ENCODE measurements at places on chromosomes 12 and 14.
A peak's percentile ranks its signal among the peaks of the same experiment; 100 is the strongest.

DNA sequence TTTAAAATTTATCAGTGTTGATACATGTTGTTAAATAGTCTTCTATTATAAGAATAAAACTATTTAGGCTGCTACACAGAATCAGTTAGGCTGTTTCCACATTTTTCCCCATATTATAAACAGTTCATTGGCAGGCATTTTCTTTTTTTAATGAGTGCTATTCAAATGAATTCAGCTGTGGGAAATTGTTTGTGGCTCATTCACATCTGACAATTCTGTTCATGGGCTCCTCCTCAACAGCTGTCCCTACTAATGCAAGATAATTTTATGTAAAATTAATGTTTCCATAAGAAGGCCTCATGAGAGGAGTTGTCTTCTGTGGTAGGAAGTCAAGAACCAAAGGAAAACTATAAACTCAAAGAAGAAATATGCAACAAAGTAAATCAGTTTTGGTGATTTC lies 218.0 kb downstream of the PPFIA2 start:
- no peak for DNase-seq

DNA sequence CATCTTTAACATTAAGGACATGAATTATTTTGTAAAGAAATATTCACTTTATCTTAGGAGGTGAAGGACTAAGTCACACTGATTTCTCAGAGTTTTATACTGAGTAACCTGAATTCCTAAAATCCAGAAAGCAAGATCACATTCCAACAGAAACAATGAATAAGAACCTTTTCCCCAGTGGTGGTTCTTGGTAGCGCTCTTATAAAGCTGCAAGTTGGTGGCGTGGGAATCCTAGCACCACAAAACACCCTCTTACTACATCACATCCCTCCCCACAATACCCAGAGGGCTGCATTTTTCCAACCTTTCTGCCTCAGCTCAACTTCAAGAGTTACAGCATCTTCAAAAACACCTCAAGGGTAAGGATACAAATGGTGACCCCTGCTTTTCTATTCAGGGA lies 44.0 kb upstream of the SMUG1 start:
- no peak for DNase-seq

GRCh38 chr14:75277815-75278421 lies 710 bp upstream of the FOS start:
- no peak for DNase-seq

- DNase-seq = no peak
Observed at GRCh38 chr12:3550839-3551238, 59.8 kb downstream of the PRMT8 start.

GRCh38 chr12:15800278-15800677 lies 11.1 kb upstream of the EPS8 start:
- no peak for DNase-seq

DNA sequence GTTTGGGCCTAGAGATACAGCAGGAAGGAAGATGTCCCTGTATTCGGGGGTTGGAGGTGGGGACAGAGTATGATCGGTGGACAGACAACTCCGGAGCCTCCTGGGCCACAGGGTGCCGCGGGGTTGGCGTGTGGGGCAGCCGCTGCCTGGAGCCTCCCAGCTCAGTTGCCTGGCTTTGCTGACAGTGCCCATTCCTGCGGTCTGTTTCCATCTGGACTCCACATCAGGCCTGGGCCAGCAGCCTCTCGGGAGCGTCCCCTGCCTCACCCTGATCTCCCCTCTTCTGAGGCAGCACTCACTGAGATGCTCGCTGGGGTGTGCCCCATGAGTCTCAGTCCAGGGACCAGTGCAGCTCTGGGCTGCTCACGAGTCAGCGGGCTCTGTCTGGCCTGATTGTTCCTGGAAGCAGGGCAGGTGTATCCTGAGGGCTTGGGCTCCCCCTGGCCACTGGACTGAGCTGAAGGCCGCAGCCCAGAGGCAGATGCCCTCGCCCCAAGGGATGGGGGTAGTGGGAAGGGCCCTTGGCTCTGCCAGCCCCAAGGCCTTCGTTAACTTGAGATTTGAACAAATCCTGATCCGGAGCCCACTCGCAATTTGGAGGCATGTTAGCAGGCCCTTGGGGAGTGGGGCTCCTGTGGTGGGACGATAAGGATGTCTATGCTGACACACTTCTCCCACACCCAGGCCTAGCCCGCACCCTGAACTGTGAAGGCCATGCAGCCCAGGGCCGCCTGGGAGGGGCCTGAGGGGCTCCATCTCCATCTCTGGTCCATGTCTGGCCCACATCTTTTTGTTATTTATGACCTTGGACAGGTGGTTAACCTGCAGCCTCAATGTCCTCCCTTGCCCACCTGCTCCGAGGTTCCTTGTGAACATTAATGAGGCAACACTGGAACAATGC lies 7.5 kb downstream of the HIP1R start:
- DNase-seq = peak; percentile 84

DNA sequence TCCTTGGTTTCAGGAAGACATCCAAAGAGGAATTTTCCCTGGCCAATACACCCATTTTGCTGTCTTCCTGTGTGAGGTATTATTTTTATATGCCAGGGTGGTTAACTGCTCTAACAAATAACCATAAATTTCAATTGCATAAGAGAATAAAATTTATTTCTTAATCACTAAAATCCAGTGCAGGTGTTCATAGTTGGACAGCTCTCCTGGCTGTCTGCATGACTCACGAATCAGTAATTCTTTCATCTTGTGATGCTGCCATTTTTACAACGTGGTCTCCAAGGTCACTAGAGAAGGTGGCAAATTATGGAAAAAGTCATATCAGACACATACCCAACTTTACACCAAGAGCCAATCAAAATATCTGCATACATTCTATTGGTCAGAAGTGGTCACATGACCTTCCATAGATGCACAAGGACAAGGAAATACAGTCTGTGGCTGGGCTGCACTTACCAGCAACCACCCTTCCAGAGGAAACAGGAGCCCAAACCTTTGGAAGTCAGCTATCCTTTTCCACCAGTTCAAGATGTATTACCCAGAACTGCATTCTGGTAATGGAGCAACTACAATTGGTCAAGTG lies 193.5 kb upstream of the PLEKHG7 start:
- no peak for DNase-seq

- DNase-seq = no peak
Observed at GRCh38 chr12:23830210-23830609, 119.3 kb downstream of the SOX5 start.

GRCh38 chr14:79248126-79248525 lies 963.2 kb downstream of the DIO2 start:
- no peak for DNase-seq

DNA sequence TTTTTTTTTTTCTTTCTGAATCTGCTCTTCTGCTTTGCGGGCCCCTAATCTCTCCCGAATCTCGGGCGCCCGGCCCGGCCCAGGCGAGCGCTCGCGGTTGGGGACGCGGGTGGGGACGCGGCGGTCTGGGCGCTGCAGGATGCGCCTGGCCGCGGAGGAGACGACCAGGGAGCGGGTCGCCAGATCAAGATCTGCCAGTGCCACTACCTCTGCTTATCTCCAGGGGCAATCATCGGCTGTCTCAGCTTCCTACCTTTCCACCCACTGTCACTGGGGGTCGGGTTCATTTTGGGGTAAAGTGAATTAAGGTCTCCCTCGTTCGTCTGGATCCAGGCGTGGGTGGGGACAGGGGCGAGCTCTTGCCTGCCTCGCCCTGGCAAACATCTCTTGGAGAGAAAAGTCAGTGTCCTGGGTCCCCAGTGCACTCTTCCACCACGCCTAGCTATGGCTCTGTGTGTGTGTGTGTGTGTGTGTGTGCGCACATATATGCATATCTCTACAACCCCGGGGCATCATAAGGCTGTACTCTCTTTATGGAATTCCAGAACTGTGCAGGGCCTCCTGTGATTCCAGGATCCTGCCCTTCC lies 422.3 kb downstream of the VRK1 start:
- DNase-seq = no peak

- DNase-seq = no peak
Observed at GRCh38 chr14:20652996-20653975, 11.8 kb upstream of the OR6S1 start.

DNA sequence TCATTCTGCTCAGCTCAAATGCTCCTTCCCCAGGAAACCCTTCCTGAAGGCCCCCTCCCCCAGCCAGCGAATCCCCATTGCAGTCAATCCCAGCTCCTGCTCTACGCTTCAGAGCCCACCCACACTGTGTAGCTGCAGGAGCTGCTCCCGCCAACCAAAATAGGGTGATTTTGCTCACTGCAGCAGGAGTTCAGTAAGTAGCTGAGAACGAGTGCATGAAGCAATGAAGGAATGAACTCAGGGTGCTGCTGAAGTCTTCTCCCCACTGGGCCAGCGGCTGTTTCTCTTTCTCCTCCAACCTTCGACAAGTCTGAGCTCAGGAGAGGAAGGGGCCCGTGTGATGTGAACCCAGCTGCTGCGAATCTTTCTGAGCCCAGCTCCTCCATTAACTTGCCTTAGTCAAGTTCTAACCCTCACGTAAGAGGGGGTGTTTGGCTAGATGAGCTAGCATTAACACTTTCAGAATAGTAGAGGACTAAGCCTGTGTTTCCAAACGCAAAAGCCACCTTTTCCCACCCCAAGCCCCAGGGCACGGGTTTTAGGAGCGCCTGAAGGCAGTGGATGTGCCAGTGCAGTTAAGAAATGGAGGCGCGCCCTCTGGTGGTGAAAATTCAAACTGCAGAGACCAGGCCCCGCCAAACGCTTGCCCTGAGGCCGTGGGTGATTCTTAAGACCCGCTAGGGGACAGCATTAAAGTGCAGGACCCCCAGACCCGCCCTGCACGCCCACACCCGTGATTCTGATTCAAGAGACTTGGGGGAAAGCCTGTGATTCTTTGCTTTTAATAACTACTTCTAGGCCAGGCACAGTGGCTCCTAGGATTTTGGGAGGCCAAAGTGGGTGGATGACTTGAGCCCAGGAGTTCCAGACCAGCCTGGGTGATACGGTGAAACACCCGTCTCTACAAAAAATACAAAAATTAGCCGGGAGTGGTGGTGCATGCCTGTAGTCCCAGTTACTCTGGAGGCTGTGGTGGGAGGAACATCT lies 11.9 kb upstream of the SERPINA4 start:
- DNase-seq = peak; percentile 90

- DNase-seq = no peak
Observed at GRCh38 chr12:64745980-64746379, 13.2 kb downstream of the GNS start.

DNA sequence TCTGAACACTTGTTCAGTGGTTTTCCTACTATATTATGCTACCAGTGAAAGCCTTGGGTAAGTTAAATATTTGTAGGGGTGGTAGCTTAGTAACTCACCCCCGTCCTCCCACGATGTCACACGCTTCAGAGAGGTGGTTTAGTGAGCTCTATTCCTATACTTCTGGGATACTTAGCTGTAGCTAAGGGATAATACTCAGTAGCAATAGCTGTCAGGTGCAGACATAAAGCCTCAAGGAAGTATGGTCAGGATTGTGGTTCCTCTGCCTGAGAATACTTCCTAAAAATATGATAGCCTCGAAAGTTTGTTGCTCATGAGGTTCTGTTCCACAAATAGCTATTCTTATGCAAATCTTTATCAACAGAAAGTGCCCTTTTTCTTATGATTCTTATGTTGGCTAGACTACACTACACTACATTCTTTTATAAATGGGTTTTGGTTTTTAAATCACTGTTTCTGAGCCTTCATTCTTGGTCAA lies 11.9 kb downstream of the DLST start:
- no peak for DNase-seq

All from osteocyte (in vitro differentiated cells).